ENCODE measurements at places on chromosomes 16 and 17.
A peak's percentile ranks its signal among the peaks of the same experiment; 100 is the strongest.

DNA sequence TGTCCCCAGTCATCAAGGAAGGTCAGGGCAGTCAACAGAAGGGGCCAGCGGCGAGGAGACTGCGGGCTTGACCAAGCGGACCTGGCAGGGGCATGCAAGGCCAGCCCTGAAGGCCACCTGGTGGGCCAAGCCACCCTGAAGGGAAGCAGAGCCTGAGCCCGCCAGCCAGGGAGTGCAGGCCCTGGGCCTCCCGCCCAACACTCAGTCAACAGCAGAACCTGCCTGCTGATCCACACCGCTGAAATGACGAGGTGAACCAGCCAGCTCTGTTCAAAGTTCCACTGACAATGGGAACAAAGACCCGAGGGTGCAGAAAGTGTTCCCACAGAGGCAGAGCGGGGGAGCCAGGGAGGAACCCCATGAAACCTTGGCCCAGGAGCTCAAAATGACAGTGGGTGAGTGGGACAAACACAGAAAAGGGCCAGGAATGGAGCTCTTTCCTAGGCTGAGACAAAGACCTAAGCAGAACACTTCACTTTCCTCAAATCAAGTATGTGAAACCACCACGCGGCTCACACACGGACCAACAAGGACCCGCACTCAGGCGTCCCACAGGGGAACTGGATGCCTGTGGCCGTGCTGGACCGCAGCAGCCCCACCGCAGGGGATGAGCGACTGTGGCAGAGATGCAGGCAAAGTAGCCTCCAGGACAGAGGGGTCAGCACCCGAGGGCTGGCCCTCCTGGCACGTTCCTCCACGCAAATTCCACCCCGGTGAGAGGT lies 12.0 kb downstream of the AXIN1 start:
- no peak for DNase-seq

DNA sequence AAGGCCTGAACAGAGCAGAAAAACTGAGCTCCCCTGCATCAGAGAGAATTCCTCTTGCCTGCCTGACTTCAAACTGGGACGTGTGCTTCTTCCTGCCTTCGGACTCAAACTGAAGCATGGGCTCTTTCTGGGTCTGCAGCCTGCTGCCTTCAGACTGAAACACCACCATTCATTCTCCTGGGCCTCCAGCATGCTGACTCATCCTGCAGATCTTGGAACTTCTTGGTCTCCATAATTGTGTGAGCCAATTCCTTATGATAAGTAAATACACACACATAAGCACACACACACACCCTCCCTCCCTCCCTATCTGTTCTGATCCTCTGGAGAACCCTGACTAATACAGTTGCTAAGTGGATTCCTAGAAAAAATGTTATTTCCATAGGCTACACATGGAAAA lies 874.3 kb upstream of the EEF2KMT start:
- no peak for DNase-seq

DNA sequence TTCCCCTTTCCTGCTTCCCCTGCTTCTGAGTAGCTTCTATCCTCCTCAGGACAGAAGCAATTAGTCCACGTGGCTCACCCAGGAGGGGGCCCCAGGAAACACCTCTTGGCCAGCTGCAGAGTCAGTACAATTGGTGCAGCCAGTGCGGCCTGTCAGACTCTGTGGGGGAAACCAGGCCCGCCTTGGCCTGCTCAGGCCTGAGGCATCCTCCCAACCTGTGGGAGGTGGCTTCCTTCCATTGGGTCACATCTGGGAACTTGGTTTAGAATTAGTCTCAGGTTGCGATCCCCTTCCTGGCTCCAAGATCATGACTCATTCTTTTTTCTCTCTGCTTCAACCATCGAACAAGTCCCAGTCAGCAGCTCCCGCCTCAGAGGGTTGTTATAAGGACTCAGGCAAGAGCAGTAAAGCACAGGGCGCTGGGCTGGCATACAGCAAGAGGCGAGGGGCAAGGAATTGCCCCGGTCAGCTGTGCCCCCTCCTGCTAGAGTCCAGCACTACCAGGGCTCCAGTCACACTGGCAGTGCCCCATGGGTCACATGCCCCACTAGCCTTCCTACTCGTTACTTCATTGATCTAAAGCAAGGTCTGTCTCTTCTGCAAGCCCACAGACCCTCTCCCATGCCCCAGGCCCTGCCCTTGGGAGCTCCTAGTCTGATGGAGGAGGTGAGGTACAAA lies 8.1 kb upstream of the EPX start:
- DNase-seq = no peak

DNA sequence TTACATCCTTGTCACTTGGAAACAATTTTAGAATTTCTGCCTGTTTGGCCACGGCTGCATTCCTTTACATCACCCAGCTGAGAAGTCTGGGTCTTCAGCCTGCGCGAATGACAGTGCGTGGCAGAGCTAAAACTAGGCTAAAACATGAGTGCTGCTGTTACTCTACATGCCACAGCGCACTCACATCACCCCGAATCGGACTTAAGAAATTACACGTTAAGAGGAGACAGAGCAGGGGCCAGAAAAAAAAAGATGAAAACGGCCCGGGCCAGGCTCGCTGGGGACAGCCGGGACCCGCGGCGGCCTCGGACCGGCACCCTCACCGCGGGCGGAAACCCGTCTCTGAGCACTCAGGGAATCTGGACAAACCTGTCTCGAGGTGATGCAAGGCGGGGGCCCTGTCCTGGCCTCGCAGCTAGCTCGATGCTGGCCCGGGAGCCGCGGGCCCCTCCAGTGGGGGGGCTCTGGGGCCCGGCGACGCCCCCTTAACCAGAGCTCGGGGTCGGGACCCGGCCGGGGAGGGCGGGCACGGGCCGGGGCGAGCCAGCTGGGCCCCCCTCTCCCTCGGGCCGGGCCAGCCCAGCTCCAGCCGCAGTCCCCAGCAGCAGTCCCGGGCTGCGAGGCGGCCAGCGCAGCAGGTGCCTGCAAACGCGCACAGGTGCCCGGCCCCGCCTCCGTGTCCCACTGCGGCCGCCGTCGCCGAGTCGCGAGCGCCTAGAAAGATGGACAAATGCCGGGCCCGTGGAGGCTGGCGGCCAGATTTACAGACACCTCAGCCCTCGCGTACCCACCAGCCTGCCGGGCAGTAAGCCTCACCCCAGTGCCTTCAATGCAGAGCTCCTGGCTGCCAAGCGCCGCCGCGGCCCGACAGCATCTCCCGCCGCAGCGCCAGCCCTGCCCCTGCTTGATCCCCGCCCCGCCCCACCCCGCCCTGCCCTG lies at the start of gene AKTIP:
Gene AKTIP, minus strand, starts transcription at position 879 of the 939 bp plus-strand sequence. CDS start 2,950 bp downstream, outside the sequence.
- peak; percentile 24 for DNase-seq

GRCh38 chr17:8004899-8005298 lies 2.5 kb downstream of the GUCY2D start:
- DNase-seq = no peak
